ENCODE measurements at places on chromosomes 12 and 14. TPM values are rescaled to one million over a fixed set of nuclear protein-coding genes. Genes with fewer than 3 reads are reported as not detected.

GRCh38 chr12:79156846-79157463 is 292.4 kb downstream of the SYT1 start:
- peaks cover 10% of the 10 kb centered on the region for H3K4me1 ChIP-seq
- no peak overlapping the region for H3K4me3 ChIP-seq
- H3K36me3 ChIP-seq = no peaks in the 10 kb centered on the region
- DNase-seq = no peak
- H3K27me3 ChIP-seq = no peaks in the 10 kb centered on the region

- H3K4me1 ChIP-seq = no peaks in the 10 kb centered on the region
- no peak for DNase-seq
- no peaks in the 10 kb centered on the region for H3K27me3 ChIP-seq
- no peak overlapping the region for H3K4me3 ChIP-seq
- H3K27ac ChIP-seq = no peak overlapping the region
- H3K36me3 ChIP-seq = peaks cover 3% of the 10 kb centered on the region
Measured at GRCh38 chr14:50383618-50384225, 13.0 kb downstream of the CDKL1 start.

DNA sequence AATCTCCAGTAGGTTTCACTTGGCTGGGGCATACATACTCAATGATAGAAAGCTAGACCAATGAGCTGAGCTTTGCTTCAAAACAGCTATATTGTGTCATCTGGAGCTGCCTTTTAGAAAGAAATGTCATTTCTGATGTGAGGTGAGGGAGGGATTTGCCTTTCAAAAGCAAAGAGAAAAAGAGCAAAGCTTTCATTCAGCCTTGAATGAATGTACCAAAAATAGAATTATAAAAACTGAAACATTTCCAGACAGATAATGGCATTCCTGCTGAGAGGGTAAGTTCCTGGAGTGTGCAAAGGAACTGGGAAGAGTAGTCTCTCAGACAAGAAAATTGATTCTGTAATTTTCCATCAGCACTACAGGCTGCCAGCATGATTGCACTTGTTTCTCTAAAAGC is 710.0 kb downstream of the LRFN5 start:
- no peak overlapping the region for H3K27ac ChIP-seq
- no peak for DNase-seq
- no peaks in the 10 kb centered on the region for H3K36me3 ChIP-seq
- H3K4me1 ChIP-seq = peaks cover 3% of the 10 kb centered on the region
- H3K4me3 ChIP-seq = no peak overlapping the region

DNA sequence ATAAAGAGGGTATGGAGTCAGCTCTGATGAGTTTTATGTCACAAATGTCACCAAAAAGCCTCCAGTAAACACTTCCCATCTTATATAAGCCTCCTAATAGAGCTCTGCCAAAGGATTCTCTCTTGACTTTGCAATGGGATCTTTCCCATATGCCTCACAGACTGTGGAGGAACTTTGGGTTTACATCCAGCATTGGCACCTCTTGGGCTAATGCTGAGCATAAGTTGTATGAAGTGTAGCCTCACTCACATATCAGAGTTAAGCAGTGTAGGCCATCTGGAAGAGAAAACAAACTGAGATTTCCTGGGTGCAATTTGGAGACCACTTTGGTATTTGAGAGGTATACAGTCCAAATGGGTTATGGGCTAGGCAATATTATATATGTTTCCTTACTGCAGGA is 24.9 kb downstream of the EGLN3 start:
- H3K27me3 ChIP-seq = peaks cover 10% of the 10 kb centered on the region
- no peak for DNase-seq
- peaks cover 8% of the 10 kb centered on the region for H3K4me1 ChIP-seq
- no peaks in the 10 kb centered on the region for H3K36me3 ChIP-seq

GRCh38 chr14:68535404-68536017 is 257.4 kb downstream of the ZFP36L1 start:
- H3K27me3 ChIP-seq = no peaks in the 10 kb centered on the region
- peaks cover 1% of the 10 kb centered on the region for H3K36me3 ChIP-seq
- H3K27ac ChIP-seq = peak overlapping the region; percentile 67
- H3K4me1 ChIP-seq = peaks cover 12% of the 10 kb centered on the region
- H3K4me3 ChIP-seq = no peak overlapping the region

- DNase-seq = no peak
- no peaks in the 10 kb centered on the region for H3K36me3 ChIP-seq
Measured at GRCh38 chr12:3405821-3406220, 85.2 kb upstream of the PRMT8 start.

DNA sequence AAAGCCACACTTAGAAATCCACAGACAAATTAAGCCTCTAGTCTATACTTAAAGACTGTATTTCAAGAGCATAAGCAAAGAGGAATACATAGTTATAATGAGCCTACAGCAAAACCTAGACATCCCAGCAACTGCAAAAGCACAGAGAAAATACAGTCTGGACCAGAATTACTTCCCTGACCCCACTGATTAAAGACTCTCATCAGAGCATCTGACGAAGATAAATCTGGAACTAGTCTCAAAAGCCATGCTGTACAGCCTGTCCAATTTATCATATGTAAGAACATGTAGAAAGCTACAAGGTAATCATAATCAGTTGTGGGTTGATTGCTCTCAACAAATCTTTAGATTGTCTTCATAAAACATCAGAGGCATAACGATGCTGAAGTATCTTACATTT is 285.1 kb upstream of the CAND1 start:
- no peak overlapping the region for H3K4me3 ChIP-seq
- no peak overlapping the region for H3K27ac ChIP-seq
- H3K27me3 ChIP-seq = no peaks in the 10 kb centered on the region
- DNase-seq = no peak
- 0 out of 2 replicates have a peak, but pooled peaks cover 3% of the 10 kb centered on the region for H3K4me1 ChIP-seq

DNA sequence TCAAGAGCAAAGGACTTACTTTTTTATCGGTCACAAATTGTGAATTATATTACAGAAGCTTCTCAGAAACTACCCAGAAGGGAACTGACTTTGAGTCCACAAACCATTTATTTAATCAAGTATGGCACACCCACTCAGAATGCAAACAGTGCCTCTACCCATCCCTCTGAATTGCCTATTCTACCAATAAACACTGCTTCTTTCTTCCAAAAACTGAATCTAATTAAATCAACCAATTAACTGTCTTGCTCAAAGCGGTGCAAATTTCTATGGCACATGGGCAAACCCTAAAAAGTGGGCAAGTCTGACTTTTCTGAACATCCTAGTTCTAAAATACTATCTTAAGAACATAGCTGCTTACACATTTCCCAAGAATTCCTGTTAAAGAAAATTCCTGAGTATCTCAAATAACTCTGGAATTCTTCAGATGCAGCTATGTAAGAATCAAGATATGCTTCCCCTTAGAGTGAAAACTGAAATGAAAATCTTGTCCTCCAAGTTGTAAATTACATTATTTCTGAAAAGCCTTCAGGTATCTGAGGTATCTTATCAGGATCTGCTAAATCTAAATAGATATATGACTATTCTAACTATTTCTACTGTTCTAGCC is 4.3 kb downstream of the SPTLC2 start:
- DNase-seq = peak; percentile 52
- H3K27ac ChIP-seq = no peak overlapping the region
- H3K36me3 ChIP-seq = no peaks in the 10 kb centered on the region
- peak overlapping the region; percentile 14 for H3K4me3 ChIP-seq
- no peaks in the 10 kb centered on the region for H3K27me3 ChIP-seq

- H3K27me3 ChIP-seq = peaks cover 44% of the 10 kb centered on the region
- no peaks in the 10 kb centered on the region for H3K36me3 ChIP-seq
- no peak overlapping the region for H3K4me3 ChIP-seq
- H3K27ac ChIP-seq = no peak overlapping the region
- no peak for DNase-seq
Measured at GRCh38 chr12:97061171-97061570, 154.1 kb downstream of the NEDD1 start.

DNA sequence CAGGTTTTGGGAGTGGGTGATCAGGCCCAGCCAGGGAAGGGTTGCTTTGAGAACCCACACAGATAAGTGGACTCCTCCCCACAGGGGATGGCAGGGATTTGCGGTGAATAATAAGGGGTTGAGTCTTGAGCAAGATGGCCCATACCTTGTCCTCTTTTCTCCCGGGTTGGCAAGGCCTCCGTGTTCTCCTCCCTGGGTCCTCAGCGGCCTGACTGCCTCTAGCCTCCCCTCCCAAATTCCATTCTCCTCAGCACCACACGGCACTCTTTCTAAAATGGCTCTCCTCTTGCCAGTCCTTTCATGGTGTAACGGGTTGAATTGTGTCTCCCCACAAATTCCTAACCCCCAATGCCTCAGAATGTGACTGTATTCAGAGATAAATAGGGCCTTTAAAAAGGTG is 70.0 kb downstream of the CHST11 start:
- no peaks in the 10 kb centered on the region for H3K27me3 ChIP-seq
- DNase-seq = no peak
- H3K4me3 ChIP-seq = no peak overlapping the region
- no peak overlapping the region for H3K27ac ChIP-seq
- peaks cover 13% of the 10 kb centered on the region for H3K4me1 ChIP-seq

- no peak overlapping the region for H3K4me3 ChIP-seq
- no peaks in the 10 kb centered on the region for H3K4me1 ChIP-seq
- DNase-seq = no peak
- H3K36me3 ChIP-seq = peaks cover 63% of the 10 kb centered on the region
- no peak overlapping the region for H3K27ac ChIP-seq
- no peaks in the 10 kb centered on the region for H3K27me3 ChIP-seq
Measured at GRCh38 chr12:68837215-68837614, 29.2 kb downstream of the MDM2 start.

DNA sequence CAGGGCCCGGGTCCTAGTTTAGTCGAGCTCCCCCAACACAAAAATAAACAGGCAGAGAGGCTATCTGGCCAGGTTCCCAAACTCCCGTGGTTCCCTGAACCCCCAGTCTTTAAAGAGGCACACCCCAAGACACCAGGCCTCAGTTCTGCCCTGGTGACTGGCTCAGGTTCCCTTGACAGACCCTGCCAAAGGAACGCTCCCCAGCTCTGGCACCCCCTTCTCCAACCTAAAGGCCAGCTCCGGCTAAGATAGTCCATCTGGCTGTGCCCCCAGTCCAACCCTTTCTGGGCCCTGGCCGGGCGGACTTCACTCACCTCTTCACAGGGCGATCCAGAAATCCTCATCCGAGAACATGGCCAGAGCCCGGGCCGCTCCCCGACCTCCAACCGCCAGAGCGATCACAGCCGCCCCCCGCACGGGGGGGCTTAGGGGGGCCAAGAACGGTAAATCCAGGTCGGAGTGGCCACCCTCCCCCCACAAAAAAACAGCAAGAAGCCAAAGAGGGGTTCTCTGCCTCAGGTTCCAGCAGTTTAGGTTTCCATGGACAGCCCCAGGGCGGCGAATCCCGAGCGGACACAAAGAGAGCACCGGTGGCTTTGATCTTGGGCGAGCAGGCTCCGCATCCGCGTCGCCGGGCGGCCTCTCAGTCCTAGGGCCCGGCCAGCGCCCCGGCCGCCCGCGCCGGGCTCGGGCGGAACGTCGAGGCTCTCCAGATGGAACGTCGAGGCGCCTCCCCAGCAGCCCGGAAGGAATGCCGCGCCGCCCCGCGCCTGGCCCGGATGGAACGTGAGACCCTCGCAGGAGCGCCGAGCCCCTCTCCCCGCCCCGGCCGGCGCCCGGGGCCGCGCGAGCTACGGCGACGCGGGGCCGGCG is 1.1 kb downstream of the KMT2D start:
- H3K4me1 ChIP-seq = peaks cover 23% of the 10 kb centered on the region
- H3K27me3 ChIP-seq = no peaks in the 10 kb centered on the region

GRCh38 chr12:63149909-63150712 is 890 bp downstream of the AVPR1A start:
- no peak overlapping the region for H3K27ac ChIP-seq
- DNase-seq = no peak
- no peaks in the 10 kb centered on the region for H3K36me3 ChIP-seq
- 0 out of 2 replicates have a peak, but pooled peaks cover 5% of the 10 kb centered on the region for H3K4me1 ChIP-seq
- H3K27me3 ChIP-seq = peaks cover 56% of the 10 kb centered on the region
- no peak overlapping the region for H3K4me3 ChIP-seq

DNA sequence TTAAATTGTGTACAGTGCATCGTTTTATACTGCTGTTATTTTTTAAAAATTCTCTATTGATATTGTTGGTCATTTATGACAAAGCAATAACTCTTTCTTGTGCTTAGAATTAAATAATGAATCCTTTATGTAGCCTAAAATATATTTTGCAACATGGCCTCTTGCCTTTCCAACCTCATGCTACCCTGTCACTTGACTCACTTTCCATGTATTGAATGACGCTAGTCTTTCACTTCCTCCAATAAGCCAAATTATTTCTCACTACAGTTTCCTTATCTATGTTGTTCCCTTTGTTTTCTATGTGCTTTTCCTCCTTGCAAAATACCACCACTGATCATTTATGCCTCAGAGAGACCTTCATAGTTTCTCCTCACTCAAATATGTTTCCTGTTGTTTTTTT is 16.3 kb upstream of the EPYC start:
- no peak for DNase-seq
- no peak overlapping the region for H3K27ac ChIP-seq
- no peak overlapping the region for H3K4me3 ChIP-seq
- peaks cover 19% of the 10 kb centered on the region for H3K4me1 ChIP-seq

GRCh38 chr14:96434040-96434439 is 42.1 kb downstream of the AK7 start:
- H3K36me3 ChIP-seq = no peaks in the 10 kb centered on the region
- H3K27me3 ChIP-seq = peaks cover 19% of the 10 kb centered on the region
- no peaks in the 10 kb centered on the region for H3K4me1 ChIP-seq
- DNase-seq = no peak

GRCh38 chr12:61687407-61687806 is 572.8 kb upstream of the USP15 start:
- no peak for DNase-seq
- no peaks in the 10 kb centered on the region for H3K4me1 ChIP-seq
- H3K27me3 ChIP-seq = no peaks in the 10 kb centered on the region
- H3K36me3 ChIP-seq = no peaks in the 10 kb centered on the region

GRCh38 chr12:129902371-129903091 is 1.3 kb downstream of the TMEM132D start:
- H3K27me3 ChIP-seq = no peaks in the 10 kb centered on the region
- H3K4me3 ChIP-seq = no peak overlapping the region

DNA sequence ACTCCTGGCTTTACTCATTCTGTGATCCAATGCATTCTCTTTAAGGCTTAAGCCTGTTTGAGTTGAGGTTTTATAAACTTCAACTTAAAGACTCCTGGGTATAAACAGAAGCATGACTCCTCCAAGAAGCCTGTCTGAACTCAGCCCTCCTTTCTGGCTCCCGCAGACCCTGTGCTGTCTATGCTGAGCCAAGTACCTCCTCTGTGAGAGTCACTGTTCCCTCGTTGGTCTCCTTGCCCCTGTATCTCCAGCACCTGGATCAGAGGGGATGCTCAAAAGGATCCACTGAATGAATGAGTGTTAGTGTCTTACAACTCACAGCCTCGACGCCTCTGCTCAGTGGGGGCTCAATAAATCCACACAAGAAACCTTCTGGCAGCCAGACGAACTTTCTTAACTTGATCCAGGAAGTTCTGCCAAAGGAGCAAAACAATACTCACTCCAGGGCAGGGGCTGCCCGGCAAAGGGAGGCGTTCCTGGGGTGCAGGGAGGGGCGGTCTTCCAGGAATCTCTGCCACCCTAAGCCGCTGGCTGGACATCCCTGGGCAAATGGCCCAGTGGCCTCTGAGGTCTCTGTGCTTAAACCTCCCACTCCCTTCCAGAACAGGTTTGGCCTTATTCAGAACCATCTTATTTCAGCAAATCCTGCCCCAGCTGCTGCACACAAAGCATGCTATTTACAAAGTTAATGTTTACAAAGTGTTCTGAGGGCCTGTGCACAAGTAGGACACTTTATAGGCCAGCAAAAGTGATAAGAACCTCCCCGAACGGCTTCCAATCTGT is 32.9 kb downstream of the MAP1LC3B2 start:
- no peaks in the 10 kb centered on the region for H3K4me1 ChIP-seq
- no peaks in the 10 kb centered on the region for H3K27me3 ChIP-seq
- H3K27ac ChIP-seq = no peak overlapping the region
- no peak for DNase-seq

The BEGAIN gene
- 3.8 TPM for total RNA-seq

The RHEBL1 gene
- total RNA-seq = 5.0 TPM

The CD69 gene
- total RNA-seq = 0.75 TPM

Measured in PC-3 (cell line).